Fibroblast of skin of right quadriceps (primary cell): ENCODE measurements at places on chromosomes 3 and 15.

DNA sequence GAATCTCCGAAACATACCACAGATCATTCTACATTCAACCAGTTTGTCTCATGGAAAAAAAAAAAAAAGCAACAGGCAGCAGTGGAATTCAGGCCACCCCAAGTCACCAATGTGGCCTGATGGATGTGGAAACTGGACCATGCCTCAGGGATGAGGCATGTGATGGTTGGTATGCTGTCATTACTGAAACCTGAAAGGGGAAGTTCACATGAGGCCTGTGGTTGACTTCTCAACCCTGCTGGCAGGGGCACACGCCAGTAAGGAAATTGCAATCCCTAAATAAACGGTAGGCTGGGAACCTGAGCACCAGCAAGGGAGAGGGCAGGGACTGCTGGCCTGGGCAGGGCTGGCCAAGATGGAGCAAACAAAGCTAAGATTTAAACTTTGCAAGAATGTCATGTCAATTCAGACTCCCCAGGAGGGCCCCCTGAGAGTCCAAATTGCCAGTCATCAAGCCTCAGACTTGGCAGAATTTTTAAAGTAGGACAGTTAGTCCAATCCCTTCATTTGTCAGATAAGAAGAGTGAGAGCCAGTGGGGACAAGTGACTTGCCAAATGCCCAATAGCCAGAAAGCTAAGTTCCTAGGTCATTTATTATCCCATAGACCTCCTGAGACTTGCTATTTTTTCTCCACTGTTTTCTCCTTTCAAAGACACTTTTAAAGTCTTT is 310.4 kb downstream of the ERC2 start:
- DNase-seq = peak; percentile 20

DNA sequence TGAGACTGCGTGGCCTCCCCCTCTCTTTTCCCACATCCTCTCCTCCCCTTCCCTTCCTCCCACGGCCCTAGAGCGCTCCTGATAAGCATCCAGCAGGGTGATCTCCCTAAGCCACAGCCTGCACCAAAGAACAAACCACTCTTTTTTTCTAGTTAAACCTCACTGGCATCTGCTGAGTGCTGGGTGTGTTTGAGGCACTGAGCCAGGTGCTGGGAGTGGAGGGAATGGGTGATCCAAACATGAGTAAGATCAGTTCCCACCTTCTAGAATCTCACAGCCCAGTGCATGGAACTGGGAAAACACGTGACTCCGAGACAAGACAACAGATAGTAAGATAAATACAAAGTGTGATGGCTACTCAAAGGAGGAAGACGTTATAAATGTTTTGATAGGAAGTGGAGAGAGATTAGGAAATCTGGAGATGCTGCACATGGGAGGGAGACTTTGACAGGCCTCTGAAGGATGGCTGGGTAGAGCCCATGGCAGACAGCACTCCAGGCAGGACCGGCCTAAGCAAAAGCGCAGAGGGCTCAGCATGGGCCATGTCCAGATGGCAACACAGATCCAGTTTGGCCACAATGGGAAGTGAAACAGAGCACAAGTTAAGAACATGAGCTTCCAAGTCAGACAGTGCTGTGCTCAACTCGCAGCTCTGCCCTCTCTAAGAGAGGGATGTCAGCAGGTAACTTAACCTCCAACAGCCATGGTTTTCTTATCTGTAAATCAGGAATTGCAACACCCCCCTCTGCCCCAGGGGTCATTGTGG is 55.6 kb downstream of the CCR3 start:
- DNase-seq = no peak

- no peak for DNase-seq
These were observed 2.7 kb downstream of the PPP1R14D start for GRCh38 chr15:40825661-40826422.

GRCh38 chr3:180447136-180447535 is 154.8 kb upstream of the TTC14 start:
- DNase-seq = peak; percentile 41

DNA sequence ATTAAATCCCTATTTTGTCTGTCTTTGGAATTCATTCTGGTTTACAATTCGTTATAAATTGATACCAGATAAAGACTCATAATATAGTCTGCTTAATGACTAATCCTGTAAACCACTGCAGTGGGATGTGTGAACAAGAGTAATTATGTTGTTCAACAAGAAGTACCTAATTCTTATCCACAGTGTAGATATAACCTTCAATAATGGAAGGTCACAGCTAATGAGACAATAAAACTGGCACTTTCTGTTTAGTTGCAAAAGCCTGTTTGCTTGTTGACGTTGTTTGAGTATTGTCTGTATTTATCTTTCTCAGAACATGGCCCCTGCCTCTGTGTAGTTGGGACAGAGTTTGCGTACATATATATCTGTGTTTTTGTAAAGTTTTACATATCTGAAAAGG is 26.7 kb downstream of the PIAS1 start:
- DNase-seq = no peak

DNA sequence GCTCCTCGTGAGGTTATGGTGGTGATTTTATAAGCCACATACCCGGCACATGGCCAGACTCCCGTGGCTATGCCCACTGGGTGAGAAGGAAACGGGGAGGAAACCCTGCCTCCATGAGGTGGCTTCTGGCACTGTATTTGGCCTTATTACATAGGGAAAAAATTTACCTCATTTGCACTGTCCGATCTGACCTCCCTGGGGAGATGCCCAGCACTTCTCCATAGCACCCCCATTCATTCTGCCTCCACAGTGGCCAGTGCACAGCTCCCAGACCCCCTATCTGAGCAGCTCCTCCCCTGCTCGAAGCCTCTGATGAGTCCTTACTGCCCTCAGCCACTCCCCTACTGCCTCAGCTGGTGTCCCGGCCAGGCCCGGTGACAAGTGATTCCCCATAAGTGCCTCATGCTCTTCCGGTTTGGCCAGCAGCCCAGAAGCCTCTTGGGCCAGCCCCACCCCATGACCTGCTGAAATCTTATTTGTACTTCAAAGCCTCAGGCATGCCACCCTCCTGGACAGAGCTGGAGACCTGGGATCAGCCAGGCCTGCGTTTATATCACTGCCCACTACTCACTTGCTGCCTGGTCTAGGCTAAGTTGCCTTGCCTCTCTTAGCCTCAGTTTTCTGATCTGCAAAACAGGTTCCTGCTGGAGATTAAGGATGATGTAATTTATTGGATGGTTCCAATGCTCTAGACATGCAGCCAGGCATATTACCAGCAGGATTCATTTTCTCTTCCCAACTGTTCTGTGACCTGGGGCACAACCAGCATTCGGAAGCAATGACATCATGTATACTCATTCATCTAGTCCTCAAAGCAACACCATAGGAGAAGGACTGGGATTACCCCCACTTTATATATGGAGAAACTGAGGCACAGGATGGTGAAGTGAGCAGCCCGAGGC is 30.6 kb upstream of the SLC6A6 start:
- DNase-seq = peak; percentile 39

GRCh38 chr3:20589275-20589674 is 403.3 kb upstream of the SGO1 start:
- DNase-seq = no peak

- DNase-seq = peak; percentile 52
These were observed 400.2 kb downstream of the CNTN3 start for GRCh38 chr3:74214286-74214685.

DNA sequence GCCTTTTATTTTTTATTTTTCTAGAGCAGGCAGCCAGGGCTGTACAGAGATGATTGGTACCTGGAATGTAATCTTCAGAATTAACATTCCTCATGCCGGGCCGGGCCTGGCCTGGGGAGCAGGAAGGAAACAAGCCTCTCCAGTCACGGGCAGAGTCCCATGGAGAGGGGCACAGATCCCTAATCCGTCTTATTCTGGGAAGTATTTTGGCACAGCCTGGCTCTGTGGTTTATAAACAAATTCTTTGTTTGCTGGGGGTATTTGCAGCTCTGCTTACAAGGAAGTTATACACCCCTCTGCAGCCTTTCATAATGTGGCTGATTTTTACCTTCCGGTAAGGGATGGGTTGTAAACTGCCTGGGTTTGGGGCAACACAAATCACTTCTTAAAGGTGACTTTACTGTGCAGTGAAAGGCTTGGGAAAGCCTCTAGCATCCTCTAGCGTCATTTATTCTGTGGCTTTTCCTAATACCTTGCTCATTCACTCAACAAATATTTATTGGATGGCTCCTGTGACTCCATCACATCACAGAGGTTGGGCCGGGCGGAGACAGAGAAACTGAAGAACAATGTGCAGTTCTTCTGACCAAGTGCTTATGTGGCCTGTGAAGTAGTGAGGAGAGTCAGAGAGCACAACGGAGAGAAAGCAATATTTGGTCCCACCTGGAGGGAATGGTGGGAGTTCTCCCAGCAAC is 2.7 kb downstream of the SLC6A20 start:
- no peak for DNase-seq

GRCh38 chr15:42915654-42916315 is 4.8 kb downstream of the TTBK2 start:
- DNase-seq = no peak

GRCh38 chr3:19970327-19970726 is 23.4 kb downstream of the RAB5A start:
- no peak for DNase-seq

DNA sequence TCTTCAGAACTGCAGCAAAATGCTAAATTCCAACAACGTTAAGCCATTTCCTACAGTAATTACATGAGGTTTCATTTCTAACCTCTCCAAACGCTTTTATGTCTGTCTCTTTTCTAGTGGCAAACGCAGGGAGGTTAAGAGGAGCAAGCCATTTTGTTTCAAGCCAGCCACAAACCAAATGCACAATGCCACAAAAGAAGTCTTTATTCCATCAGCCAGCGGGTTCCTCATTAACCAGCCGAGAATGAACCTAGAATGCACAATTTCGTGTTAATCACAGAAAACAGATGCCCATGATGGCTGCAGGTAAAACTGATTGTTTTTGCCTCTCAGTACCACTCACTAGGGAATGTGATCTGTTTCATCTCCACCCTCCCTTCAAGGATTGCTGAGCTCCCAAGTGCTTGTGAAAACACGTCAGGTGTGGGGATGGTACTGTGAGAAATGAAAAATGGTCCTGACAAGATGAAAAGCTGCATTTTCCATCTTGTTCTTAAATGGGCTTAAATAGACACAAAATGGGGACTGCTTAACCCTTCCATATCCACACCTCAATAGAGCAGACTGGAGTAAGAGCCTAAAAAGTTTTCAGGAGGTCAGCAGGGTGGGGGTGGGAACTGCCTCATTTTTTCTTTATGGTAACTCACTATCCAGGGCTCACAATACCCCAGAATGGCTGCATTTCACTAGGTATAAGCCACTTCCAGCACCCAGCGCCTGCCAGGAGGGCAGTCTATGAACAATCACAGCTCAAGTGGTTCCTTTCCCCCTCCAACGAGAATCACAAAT is 277.1 kb downstream of the MAGI1 start:
- peak; percentile 24 for DNase-seq

- peak; percentile 6 for DNase-seq
These were observed 411 bp upstream of the C3orf70 start for GRCh38 chr3:185153171-185153771.

DNA sequence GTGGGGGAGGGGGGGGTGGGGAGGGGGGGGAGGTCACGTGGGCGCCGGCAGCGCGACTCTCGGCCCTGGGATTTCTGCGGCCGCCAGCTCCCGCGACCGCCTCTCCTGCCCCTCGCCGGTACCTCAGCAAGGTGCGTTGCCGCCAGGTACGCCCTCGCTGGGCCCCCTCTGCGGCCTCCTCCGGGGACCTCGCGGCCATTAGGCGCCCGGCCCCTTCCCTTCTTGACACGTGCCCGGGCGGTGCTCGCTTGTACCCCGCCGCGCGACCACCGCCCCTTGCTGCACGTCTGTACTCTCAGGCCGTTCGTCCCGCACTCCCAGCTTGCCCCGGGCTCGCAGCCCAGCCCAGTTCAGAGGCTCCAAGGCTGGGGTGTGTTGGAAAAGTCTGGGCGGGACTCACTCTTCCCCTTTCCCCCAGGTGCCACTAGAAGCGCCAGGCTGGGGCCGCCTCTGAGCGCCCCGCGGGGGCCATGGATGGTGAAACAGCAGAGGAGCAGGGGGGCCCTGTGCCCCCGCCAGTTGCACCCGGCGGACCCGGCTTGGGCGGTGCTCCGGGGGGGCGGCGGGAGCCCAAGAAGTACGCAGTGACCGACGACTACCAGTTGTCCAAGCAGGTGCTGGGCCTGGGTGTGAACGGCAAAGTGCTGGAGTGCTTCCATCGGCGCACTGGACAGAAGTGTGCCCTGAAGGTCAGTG is at the start of gene MAPKAPK3:
Gene MAPKAPK3 (plus strand): TSS at position 56 of the 696 bp plus-strand sequence. CDS start 415 bp downstream, at position 471.
- DNase-seq = no peak

DNA sequence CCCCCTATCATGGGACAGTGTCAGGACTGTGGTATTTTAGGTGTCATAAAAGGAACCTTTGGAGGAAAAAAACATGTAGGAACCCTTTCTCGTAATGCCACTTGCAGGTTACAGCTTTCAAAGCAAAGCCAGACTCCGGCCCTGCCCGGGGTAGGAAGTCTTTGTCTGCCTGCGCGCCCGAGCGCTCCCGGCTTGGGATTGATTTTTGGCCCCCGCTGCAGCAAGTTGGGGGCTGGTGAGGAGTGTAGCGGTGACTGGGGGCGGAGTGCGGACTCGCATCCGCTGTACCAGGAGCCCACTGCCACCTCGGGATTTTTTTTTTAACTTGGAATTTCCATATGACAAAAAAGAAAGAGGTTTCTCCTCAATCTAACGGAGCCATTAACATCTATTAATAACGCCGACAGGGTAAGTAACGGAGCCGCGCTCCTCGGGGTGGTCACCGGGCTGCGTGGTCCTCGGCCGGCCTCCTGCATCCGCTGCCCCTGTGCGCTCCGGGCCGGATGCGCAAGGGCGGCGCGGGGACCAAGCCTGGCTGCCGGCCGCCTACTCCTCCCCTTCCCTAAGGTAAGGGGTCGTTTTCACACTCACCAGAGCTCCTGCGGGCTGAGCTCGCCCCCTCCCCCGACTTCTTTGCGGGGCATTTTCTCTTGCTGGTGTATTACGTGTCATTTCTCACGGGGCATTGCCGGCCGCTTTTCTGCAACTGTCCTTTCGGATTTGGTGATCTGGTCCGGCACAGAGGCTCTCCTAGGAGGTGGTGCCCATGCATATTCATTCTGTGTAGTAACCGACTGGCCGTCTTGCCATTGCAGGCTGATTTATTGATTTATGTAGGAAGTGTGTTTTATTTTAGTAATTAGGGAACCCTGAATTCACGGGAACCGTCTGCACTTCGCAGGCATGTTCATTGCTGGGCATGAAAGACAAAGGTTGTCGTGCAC is 219.8 kb upstream of the TOPAZ1 start:
- no peak for DNase-seq

- DNase-seq = no peak
These were observed 166.6 kb downstream of the TPRG1 start for GRCh38 chr3:189338366-189338765.

DNA sequence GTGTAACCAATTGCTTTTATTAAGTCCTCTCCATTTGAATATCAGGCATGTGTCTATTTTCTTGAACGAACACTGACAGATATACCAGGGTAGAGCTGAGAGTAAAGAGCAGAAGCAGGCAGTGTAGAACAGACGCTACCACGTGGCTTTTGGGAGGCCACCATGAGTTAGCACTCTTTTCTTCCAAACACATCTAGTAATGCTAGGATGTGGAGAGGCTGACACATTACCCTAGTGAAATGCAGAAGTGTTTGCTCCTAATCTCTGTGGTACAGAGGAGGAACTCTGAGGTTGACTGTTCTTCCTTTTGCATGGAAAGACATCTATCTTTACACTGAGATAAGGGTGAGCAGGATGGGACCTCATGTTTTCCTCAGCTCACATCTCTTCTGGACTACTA is 216.3 kb downstream of the SATB1 start:
- no peak for DNase-seq
